ENCODE measurements at places on chromosomes 3 and 15. TPM values are rescaled to one million over a fixed set of nuclear protein-coding genes. Genes with fewer than 3 reads are reported as not detected.
A peak's percentile ranks its signal among the peaks of the same experiment; 100 is the strongest.

The SAMMSON gene
- not detected for total RNA-seq

The TRPM1 gene
- not detected for total RNA-seq

The LTK gene
- 0.72 TPM for total RNA-seq

DNA sequence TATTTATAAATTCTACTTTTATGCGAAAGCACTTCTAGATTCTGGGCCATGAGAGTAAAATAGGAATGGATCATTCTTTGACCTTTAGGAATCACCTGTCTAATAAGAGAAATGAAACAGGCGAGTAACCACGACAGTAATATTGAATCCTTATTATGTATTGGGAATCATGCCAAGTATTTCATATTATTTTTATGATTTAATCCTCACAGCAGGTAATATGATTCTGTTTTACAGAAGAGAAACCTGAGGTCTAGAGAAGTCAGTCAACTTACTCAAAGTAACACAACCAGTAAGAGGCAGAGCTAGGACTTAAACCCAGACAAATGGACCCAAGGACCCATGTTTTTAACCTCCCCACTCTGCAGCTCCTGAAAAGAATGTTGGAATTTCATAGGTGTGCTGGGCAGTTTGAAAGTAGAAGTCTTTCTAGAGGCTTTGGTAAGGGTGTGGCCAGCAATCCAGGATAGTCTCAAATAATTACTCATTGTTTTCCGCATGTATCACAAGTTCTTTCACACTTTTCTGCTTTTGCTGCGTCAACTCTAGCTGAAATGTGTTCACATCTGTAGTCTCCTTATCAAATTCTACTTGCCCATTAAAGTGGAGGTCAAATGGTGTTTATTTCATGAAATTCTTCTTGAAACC lies 181.7 kb downstream of the TPRG1 start:
- no peak for DNase-seq

- DNase-seq, result no peak
Measured at GRCh38 chr3:151923901-151924300, 50.5 kb downstream of the SUCNR1 start.

- no peak for DNase-seq
Measured at GRCh38 chr3:29978036-29978435, 628.4 kb upstream of the TGFBR2 start.

- no peak for DNase-seq
Measured at GRCh38 chr3:193590088-193590856, 2.7 kb upstream of the OPA1 start.

DNA sequence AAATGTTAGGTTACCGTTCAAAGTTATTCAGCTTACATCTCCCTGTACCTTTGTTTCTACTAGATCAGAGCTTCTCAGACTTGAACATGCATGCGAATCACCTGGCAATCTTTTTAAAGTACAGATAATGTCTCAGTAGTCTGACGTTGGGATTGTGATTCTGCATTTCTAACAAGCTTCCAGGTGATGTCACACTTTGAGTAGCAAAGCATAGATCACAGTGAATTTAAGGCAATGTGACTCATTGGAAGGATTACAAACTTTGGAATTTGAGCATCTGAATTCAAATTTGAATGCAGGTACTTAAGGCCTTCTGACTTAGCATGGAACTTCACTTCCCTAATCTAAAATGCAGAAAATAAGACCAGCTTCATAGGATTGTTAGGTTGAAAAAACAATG lies 10.8 kb upstream of the ZMAT3 start:
- DNase-seq, result no peak

GRCh38 chr3:14453876-14454638 lies 51.7 kb downstream of the SLC6A6 start:
- DNase-seq, result no peak

GRCh38 chr3:111906656-111907055 lies 47.6 kb downstream of the PHLDB2 start:
- DNase-seq, result no peak

GRCh38 chr15:38002883-38003477 lies 68.5 kb downstream of the TMCO5A start:
- DNase-seq, result peak; percentile 29

- DNase-seq, result no peak
Measured at GRCh38 chr3:161177991-161178390, 43.1 kb upstream of the NMD3 start.

DNA sequence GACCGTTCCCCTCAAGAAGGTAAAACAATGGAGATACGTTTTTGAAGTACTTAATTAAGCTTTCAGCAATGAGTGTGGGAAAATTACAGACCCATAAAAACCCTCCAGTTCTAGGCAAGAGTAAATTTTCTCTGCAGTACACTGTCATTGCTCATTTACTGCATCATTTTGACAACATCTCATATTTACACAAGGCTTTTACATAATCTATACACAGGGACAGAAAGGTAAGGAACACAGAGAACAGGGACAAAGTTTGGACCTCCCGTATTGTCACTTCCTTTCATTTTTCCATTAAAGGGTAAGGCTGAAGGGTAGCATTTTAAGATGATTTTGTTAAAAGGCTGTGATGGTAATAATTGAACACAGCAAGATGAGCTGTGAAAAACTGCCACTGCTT lies 7.4 kb upstream of the HGD start:
- no peak for DNase-seq

DNA sequence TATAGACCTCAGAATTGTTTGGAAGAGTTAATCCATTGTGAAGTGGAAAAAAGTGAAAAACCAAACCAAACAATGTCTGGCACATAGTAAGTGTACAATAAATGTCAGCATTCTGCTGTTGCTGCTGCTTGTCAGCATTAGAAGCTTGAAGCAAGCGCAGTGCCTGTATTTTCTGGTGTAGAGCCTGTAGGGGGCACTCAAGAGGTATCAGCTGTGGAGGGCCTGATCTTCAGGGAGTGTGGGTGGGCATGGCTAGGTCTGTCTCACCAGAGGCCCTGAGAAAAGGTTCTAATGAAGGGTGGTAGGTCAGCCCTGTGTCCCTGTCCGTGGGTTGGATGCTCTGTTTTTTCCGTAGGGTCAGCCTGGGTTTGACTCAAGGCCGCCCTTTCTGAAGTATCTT lies 3.6 kb downstream of the ADAMTSL3 start:
- no peak for DNase-seq

- no peak for DNase-seq
Measured at GRCh38 chr3:149020839-149021252, 29.5 kb downstream of the GYG1 start.
